ENCODE measurements at places on chromosomes 12 and 14.

- DNase-seq = no peak
These were observed 1294.7 kb downstream of the TMEM121 start for GRCh38 chr14:106821119-106821518.

DNA sequence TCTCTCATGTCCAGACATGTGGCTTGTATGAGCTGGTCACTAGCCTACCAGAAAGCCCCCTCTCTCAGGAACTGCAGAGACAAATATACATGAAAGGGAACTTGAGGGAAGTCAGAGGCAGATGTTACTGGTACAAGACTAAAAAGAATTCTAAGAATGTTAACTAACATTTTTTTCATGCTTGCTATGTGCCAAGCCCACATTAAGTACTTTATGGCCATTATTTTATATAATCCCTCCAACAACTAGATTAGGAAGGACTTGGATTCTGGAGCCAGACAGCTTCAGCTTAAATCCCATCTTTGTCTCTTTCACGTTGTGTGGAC, 24.6 kb downstream of the TTC9 start:
- no peak for DNase-seq

DNA sequence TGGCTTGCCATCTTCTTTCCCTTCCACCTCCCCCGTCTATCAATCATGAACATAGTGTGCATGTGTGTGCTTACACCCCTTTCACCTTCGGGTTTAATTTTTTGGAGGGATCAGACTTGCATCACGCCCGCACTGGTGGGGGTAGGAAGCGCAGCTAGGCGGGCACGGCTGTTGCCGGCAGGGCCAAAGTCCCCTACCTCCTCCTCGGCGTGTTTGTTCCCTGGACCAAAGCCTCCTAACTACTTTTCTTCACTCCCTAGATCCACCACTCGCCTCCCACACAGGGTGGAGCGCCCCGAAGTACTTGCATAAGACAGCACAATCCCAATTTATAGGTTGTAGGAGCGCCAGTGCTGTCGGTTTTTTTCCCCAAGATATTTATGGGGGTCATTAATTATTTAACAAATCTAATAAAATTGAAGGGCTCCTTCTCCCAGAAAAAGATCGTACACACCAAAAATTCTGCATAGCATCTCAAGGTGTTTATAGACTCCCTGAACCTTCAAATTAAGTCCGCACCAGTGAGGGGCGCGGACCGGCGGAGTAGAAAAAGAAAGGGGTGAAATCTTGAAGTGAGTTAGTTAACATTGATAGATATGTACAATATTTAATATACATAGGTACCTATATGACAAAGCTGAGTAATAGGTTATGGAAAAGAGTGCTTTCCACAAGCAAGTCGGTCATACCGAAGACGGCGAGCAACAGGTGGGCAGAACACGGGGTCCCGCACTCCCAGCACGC, 717 bp downstream of the PKP2 start:
- no peak for DNase-seq

GRCh38 chr12:7130701-7131501, 730 bp downstream of the CLSTN3 start:
- DNase-seq = no peak

- DNase-seq = no peak
These were observed 3.3 kb downstream of the PARP11 start for GRCh38 chr12:3869865-3870264.

DNA sequence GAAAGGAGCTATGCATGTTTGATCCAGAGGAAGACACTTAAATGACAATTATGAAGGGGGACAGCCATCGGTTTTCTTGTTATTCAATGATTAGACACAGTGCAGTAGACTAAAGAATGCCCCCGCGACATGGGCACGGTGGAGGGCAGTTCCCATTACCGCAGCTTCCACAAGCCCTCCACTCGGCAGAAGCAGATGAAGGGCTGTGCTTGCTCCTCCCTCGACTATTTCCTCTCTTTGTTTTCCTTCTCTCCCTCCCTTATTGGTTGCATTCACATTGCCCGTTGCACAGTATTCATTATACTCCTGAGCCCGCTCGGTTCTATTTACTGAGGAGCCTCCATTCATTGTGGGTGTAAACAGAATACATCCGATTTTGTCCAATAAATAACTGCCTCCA, 138.8 kb upstream of the RASSF8 start:
- DNase-seq = no peak

DNA sequence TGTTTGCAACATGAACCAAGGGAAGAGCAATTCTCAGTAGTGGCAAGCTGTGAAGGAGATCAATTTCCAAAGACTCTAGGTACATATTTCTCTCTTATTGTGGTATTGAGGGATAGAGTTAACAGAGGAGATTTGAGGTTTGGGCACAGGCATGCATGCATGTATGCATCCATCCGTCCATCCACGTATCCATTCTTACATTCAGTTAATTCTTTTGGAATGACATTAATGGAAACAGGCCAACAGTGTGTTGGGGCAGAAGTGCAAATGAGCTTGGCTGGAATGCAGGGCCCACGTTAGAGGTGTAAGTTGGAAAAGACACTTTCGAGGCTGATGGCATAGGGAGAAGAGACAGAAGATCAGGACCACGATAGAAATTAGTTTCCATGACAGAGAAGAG, 216.9 kb upstream of the PELI2 start:
- no peak for DNase-seq

GRCh38 chr14:74348735-74349463, 628 bp downstream of the VRTN start:
- DNase-seq = no peak

DNA sequence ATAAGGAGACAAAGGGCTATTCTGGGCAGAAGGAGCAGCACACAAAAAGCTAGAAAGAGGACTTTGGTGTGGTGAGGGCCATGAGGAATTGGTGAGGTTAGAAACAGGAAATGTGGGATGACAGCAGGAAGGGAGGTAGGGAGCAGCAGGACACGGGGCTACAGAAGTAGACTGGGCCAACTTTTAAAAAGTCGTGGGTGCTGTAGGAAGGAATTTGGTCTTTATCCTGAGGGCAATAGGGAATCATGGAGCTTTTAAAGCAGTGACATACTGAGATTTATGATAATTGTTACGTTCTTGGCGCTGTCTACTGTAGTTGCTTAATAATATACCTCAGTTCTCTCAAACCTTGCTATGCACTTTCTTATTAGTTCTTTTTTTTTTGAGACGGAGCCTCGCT, 8.2 kb upstream of the CHURC1 start:
- DNase-seq = no peak

GRCh38 chr14:104339829-104340228, 201.4 kb downstream of the KIF26A start:
- DNase-seq = no peak

- DNase-seq = no peak
These were observed 553 bp downstream of the TRIM9 start for GRCh38 chr14:51094282-51094821.

- DNase-seq = no peak
These were observed 7.8 kb downstream of the SH2B3 start for GRCh38 chr12:111413442-111414086.

DNA sequence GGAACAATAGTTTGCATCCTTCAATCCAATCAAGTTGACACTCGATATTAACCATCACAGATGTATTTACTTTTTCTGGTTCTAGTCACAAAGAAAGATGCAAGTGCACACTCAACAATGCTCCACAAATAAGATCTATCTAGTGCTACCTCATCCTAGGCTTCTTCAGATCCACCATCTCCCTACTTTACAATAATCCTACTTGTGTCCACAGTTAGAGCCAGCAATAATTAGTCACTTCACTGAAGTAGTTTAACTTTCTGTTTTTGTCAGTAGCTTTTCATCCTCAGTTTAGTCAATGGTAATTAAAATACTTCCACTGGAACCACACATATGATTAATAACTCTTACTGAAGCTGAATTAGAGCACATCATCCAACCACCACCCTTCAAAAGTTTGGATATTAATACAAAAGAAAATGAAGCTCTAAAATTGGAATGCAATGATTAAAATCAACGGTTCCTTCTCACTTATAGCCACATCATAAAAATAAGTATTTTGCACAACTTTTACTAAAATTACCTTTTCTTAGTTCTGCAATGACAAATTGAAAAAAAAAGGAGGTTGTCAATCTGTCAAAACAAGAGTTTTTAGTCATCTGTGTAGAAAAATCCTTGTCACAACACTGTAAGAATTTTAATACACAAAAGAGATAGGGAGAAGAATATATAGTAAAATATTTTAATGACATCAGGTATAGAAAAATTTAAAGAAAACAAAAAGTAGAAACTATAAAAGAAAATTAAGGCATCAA, 28.2 kb upstream of the SNRPF start:
- DNase-seq = no peak

GRCh38 chr12:6697584-6698351, 2.8 kb downstream of the PIANP start:
- DNase-seq = peak; percentile 45

GRCh38 chr14:61377749-61378148, 56.4 kb downstream of the PRKCH start:
- no peak for DNase-seq

DNA sequence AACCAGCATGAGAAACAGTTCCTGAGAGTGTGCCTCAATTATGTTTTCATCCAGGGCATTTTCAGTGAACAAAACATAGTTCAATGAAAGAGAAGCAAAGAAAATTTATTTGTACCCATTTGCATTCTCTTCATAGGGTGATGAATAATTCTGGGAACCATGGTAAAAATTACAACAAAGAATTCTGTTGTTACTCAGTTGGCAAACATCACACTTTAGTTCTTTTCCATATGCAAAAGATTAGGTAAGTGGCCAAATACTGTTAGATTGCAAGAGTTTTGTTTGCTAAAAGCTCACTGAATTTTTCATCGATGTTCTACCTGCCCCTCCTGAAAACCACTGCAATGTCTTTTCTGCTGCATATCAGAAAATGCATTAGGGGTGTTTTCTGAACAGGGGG, 132.4 kb upstream of the RGS6 start:
- no peak for DNase-seq

DNA sequence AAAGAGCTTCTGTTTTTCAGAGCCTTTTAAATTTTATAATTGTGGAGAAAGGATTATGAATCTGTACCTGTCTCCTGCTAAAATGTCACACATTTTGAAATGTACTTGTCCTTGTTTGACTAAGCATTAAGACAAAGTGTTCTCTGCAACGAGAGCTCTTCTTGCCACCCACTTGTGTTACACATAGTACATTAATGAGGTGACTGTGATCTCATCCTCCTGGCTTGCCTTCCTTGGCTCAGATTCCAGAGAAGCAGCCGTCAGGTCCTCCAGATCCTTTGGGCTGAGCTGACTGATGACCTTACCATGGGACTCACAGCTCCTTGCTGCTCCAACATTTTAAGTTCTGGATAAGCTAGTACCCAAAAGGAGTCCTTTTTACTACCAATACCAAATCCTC, 81.4 kb downstream of the BBS10 start:
- no peak for DNase-seq

GRCh38 chr14:90831821-90832220, 15.6 kb upstream of the TTC7B start:
- no peak for DNase-seq

GRCh38 chr14:64857979-64858744, 21.5 kb downstream of the SPTB start:
- DNase-seq = no peak

GRCh38 chr14:72451054-72451972, 442.6 kb downstream of the DPF3 start:
- no peak for DNase-seq

GRCh38 chr14:90641168-90641567, 175.1 kb downstream of the TTC7B start:
- DNase-seq = no peak

DNA sequence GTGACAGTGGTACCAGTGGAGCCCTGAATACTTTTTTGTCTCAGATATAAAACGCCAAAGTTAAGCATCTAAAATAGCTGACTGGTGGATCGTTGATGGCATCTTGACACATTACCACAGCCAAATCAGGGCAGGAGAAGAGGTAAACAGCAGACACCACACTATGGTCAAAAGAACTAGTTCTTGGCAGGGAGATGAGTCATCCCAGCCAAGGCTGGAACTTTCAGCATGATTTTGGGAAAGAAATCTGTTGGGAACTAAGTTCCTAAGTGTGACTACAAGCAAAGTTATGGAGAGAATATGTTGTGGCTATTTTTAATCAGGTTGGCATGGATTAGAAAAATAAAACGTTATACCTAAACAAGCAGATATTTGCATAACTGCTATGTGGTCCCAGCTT, 36.9 kb downstream of the LGR5 start:
- DNase-seq = no peak

- DNase-seq = no peak
These were observed 1139.1 kb upstream of the TMEM132C start for GRCh38 chr12:127127897-127128296.

- no peak for DNase-seq
These were observed 6.4 kb upstream of the ZNF385A start for GRCh38 chr12:54390668-54391551.

DNA sequence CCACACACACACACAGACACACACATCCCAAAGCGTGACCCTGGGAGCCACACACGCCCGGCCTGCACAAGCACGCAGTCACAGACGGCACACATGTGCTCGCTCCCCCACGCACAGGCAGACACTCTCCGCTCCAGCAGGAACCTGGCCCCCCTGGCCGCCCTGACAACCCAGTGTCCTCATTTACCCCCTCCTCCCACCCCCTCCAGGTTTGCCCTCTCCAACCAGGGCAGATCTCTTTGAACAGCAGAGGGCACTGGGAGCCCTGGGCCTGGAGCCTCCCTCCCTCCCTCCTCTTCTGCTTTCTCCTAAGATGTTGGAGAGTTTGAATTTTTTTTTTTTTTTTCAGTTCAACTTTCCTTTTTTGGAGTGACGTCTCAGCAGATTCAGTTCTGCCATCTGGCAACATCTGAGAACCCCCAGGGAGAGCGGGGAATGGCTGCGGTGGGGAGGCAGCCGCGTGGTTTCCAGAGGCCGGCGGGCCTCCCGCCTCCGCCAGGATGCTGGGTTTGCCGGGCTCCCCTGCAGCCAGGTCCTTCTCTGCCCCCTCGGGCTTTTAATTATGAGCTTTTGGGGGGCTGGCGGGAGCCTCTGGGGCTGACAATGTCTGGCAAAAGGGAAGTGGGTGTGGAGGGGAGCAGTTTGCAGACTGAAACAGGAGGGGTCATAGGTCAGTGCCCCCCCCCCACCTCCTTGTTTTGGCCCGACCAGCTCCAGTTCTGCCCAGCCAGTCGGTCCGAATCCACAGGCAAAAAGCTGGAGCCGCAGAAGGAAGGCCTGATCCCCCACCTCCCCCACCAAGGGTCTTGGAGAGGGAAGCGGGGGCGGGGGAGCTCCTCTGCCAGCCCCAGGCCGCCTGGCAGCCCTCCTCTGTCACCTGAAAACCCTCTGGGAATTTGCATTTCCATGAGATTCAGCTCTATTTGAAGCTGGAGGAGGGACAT, 1.3 kb upstream of the NCOR2 start:
- no peak for DNase-seq
